NCI-H748 treated with DMSO at 0.1 percent for 48 hours (cell line): ENCODE measurements at places on chromosomes 5 and 9.

DNA sequence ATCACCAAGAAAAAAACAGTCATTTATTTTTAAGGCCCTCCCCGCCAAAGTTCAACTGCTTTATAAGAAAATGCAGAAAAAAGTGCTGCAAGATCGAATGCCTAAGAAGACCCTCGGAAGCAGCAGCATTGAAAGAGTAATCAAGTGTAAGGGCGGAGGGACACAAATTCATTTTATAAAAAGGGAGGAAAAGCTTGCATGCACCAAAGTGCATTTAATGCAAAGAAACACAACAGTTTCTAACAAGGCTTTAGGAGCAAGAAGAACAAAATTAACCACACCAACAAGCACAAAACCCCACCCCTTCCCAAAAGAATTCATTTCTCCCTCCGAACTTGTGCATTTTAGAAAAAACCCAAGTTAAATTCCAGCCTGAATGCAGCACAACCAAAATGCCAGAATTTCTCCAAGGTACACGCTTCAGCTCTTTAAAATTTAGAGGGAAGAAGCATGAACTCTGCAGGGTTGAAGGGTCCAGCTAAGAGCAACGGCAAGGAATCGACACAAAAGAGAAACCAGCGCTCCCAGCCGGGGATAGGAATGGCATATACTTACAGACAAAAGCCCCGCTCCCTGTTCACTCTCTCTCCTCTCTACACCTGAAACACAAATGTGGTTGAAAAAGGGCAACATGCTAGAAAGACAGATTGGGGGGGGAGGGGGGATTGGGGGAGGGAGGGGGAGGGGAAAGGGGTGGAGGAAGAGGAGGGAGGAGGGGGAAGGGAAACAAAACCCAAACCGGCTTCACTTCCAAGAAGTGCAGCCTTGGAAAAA is at the start of gene NREP:
Gene NREP, minus strand, starts transcription at position 614 of the 774 bp plus-strand sequence. CDS start 1,422 bp downstream, outside the sequence.
- peak; percentile 77 for DNase-seq

DNA sequence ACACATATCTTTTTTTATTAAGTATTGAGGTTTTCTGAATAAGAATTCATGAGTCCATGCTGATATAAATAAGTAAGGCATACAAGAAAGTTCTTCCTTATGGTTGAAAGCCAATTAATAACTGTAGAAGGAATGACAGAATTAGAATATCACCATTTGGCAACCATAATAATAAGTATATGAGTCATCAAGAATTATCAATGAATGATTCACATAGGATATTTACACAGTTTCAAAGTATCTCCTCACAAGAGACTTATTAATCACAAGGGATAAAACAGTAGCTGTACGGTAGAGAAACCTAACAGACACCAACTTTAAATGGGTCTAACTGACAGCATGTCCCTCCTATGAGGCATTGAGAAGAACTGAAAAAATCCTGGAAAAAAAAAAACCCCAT is 161.6 kb downstream of the NR3C1 start:
- DNase-seq = no peak

GRCh38 chr5:141362719-141363118 is 1.2 kb upstream of the PCDHGA5 start:
- DNase-seq = no peak

- no peak for DNase-seq
Observed at GRCh38 chr5:68015381-68016302, 199.9 kb upstream of the PIK3R1 start.

DNA sequence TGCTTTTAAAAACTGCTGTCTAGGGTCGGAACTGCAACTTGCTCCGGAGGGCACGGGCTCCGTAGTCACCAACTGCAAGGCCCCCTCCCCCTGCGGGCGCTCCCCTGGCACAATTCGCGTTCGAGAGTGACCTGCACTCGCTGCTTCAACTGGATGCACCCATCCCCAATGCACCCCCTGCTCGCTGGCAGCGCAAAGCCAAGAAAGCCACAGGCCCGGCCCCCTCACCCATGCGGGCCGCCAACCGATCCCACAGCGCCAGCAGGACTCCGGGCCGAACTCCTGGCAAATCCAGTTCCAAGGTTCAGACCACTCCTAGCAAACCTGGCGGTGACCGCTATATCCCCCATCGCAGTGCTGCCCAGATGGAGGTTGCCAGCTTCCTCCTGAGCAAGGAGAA is 64.2 kb upstream of the GAS1 start:
- DNase-seq = no peak

DNA sequence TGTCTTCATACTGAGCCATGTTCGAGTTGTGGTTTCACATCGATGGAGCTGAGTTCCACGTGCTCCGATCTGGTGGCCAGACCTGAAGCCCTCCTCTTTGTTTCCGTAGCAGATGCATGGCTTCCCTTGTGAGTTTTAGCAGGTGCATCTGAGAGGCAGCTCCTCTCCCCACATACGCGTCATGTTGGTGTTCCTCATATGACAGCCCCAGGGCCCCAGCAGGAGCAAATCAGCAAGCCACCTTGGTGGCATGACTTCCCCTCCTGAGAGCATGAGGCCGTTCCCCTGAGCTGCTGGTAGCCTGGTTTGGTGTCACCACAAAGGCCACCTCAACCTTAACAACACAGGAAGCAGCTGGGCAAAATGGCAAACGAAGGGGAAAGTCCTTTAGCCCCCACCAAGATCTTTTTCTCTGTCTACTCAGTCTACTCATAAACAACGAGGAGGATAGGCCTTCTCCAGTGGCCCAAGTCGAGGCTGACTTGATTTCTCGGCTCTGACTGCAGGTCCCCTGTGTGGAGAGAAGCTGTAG is 5.9 kb downstream of the CYFIP2 start:
- DNase-seq = no peak

GRCh38 chr9:116287721-116288120 is 134.1 kb downstream of the PAPPA start:
- DNase-seq = no peak

- DNase-seq = no peak
Observed at GRCh38 chr9:115237385-115237998, 119.5 kb upstream of the TNC start.

DNA sequence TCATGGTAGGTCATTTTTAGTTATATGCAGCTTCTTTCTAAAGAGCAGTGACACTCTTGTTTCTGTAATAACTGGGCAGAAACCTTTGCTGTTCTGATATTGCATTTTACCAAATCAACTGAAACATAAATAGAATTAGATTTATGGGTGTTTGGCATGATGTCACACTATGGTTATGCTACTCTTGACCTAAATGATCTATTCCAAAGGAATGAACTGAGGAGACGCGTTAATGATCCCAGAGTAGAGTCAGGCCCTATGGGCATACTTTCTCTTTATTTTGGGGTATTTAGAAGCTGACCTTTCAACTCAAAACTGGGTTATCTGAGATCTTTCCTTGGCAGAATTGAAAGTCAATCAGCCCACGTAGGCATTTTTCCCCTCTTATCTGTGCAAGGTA is 146.8 kb upstream of the ADAMTSL1 start:
- no peak for DNase-seq

DNA sequence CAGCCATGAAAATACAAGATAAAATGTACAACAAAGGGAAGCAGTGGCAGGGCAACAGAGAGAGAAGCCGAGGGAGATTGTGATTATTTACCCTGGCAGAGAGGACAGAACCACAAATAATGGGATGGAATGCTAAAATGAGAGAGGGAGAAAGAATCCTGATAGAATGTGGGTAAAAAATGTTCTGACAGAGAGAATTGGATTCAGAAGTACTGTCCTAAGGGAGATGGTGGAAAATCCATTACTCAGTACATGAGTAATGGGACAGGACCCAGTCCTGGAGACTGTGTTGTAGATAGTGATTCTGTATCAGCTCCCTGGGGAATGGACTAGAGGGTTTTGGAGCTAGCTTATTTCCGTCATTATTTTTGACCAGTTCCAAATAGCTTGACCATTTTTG is 831.5 kb downstream of the MAT2B start:
- no peak for DNase-seq

GRCh38 chr9:34552986-34553385 is 30.2 kb upstream of the ENHO start:
- no peak for DNase-seq

DNA sequence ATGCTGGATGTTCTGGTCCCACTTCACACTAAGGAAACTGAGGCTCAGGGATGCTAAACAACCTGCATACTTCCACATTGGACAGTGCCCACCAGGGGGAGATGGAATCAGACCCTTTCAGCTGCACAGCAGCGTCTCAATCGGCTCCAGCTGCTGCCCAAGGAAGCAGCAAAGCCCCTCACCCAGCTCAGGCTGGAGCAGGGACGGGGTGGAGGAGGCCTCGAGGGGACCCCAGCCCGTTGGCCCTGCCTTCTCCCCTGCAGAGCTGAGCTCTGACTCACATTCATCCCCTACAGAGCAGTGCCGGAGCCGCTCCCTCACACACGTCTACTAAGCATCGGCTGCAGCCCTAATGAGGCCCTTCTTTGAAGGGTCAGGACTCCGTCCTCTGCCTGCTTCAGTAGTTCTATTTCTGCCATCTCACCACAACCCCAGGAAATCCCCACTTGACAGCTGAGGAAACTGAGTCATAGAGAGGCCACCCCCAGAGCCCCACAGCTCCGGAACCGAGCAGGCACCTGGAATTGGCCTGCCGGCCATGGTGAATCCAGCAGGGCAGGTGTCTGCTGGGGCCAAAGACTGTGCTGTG is 21.5 kb upstream of the SUSD3 start:
- DNase-seq = no peak

GRCh38 chr9:77945798-77946197 is 85.8 kb downstream of the GNAQ start:
- DNase-seq = no peak

GRCh38 chr9:104872656-104873488 is 55.1 kb downstream of the ABCA1 start:
- no peak for DNase-seq

GRCh38 chr5:145979270-145980223 is 43.2 kb downstream of the SH3RF2 start:
- DNase-seq = no peak

- DNase-seq = no peak
Observed at GRCh38 chr5:91469517-91470165, 86.5 kb upstream of the ARRDC3 start.

- DNase-seq = no peak
Observed at GRCh38 chr5:115424446-115424845, 120.1 kb downstream of the FEM1C start.

- DNase-seq = no peak
Observed at GRCh38 chr9:95733741-95734666, 141.5 kb upstream of the ERCC6L2 start.

- no peak for DNase-seq
Observed at GRCh38 chr5:102711525-102712385, 43.4 kb upstream of the PAM start.

GRCh38 chr9:112065806-112066606 is 109.1 kb downstream of the SUSD1 start:
- DNase-seq = no peak

- DNase-seq = no peak
Observed at GRCh38 chr5:73974871-73975360, 348.9 kb downstream of the ARHGEF28 start.

GRCh38 chr5:172164769-172165212 is 23.2 kb downstream of the STK10 start:
- DNase-seq = no peak

GRCh38 chr9:95749493-95749892 is 126.0 kb upstream of the ERCC6L2 start:
- no peak for DNase-seq

- DNase-seq = no peak
Observed at GRCh38 chr5:67730917-67731474, 484.6 kb upstream of the PIK3R1 start.

GRCh38 chr5:59187857-59188256 is 605.0 kb downstream of the RAB3C start:
- no peak for DNase-seq

GRCh38 chr5:52831786-52832511 is 44.2 kb downstream of the ITGA1 start:
- no peak for DNase-seq

- DNase-seq = no peak
Observed at GRCh38 chr9:75891771-75892215, 1.3 kb downstream of the PCSK5 start.

DNA sequence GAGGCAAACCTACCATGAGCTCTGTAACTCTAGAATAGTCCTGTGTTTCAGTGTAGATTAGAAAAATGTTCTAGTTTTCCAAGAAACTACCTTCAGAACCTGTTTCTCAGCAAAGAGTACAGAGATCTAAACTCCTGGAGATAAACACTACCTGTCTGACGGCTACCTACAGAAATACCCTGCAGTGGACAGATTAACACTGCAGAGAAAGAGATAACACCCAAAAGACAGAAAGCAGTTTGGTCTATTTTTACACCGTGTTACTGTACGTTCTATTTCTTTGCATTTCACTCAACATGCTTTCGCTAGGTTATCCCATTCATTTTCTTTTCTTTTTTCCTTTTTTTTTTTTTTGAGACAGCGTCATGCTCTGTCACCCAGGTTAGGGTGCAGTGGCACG is 11.6 kb downstream of the SCAI start:
- DNase-seq = no peak

DNA sequence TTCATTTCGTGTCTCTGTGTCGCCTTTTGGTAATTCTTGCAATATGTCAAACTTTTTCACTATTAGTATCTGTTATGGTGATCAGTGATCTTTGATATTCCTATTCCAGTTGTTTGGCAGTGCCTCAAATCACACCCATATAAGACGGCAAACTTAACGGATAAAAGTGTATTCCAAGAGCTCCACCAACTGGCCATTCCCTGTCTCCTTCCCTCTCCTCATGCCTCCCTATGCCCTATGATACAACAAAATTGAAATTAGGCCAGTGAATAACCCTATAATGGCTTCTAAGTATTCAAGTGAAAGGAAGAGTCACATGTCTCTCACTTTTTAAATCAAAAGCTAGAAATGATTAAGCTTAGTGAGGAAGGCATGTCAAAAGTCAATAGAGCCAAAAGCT is 74.8 kb downstream of the CDK5RAP2 start:
- no peak for DNase-seq

GRCh38 chr5:115888027-115888426 is 46.3 kb downstream of the AP3S1 start:
- DNase-seq = no peak

GRCh38 chr9:91583161-91583875 is 159.7 kb upstream of the NFIL3 start:
- DNase-seq = no peak
